ENCODE measurements at places on chromosomes 4 and X.

- no peak for DNase-seq
Measured at GRCh38 chrX:36422368-36422767, 502.8 kb downstream of the CFAP47 start.

- no peak for DNase-seq
Measured at GRCh38 chr4:173002830-173003561, 165.6 kb upstream of the GALNT7 start.

DNA sequence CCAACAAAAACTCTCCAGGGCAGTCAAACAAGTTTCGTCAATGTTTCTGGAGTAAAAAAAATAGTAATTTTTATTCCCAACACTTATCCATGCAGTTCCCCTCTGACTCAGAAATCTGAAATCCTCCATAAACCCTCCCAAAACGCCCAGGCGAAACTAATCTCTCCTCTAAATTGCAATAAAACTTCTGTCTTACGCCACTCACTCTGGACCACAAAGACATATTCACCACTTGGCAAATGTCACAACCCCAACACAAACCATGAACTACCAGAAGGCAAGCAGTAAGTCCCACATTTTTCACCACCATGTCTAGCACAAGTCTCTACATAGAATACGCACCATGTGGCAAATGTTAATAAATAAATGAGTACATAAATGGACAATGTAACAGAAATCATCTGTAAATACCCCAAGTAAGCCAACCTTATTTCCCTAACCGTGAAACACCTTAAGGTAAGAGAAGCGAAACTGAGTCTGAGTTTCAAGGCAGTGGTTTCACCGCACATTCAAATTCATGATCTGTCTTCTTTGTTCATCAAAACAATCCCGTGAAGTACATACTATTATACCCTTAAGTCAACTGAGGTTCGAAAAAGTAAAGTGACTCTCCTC, 1.6 kb downstream of the PAPSS1 start:
- DNase-seq = no peak

- DNase-seq = no peak
Measured at GRCh38 chr4:148634476-148634875, 192.3 kb upstream of the NR3C2 start.

DNA sequence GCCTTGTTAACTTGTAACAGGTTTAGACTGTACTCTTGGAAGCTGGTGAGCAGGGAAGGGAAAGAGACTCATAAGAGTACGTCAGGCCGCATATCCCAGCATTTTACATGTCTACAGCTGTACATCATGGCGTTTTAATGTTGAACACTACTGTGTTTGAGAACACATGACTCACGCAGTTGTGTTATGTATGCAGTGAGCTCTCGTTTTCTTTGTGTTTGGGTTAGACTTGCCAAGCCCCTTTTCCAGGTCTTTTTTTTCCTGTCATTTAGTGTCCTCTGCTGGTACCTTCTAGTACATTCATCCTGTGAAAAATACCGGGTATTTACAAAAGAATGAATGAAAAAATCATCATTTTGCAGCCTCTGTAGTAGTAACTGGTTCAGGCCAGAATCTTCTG, 35.3 kb downstream of the SMS start:
- peak; percentile 36 for DNase-seq

Data from NCI-H2227 treated with DMSO at 0.1 percent for 48 hours (cell line).